ENCODE measurements at places on chromosomes 5 and 9.
A peak's percentile ranks its signal among the peaks of the same experiment; 100 is the strongest.

GRCh38 chr5:157022024-157022423, 36.9 kb downstream of the HAVCR1 start:
- DNase-seq, result no peak

DNA sequence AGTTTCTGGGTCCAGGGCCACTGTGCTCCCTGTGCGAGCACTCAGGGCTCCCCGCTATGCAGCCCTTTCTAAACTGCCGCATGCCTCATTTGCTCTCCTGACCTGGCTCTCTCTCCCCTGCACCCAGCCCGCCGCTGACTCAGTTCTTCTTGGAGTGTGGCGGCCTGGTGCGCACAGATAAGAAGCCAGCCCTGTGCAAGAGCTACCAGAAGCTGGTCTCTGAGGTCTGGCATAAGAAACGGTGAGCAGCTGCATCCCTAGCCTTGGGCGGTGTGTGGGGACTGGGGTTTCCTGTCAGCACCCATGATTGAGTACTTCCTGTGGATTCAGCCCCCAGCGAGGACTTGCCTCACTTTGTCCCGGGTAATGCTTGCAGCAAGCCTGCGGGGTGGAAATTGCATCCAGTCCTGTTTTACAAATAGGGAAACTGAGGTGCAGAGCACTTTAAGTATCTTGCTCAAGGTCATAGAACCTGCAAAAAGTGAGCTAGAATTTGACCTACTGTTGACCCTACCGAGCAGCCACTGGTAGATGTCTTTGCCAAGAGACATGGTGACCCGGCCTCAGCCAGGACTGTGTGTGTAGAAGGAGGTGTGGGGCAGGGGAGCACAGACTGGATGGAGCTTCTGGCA, 27.9 kb downstream of the USP20 start:
- peak; percentile 49 for DNase-seq

DNA sequence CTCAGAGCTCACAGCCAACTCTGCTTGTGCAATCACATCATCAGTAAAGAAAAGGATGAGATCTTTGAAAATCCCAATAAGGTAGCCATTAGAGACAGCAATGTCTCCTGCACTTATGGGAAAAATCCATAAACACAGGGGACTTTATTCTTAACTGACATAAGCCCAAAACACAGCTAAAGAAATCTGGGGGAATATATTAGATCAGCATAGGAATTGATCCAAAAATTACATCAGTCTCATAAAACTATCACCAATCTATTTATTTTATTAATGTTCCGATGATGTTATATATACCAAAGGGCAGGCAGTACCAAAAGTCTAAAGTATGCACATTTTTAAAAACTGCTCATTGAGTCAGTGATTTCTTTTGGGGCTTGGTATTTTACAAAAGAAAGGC, 6.9 kb downstream of the MRPS27 start:
- no peak for DNase-seq

GRCh38 chr9:69971643-69972449, 71.8 kb upstream of the MAMDC2 start:
- DNase-seq, result peak; percentile 4

Measured in activated T-helper 1 cell treated with anti-CD3 and anti-CD28 coated beads, Interleukin-2, amount 50 U/mL, for 16 hours (primary cell).